ENCODE measurements at places on chromosomes 2 and 18. TPM values are rescaled to one million over a fixed set of nuclear protein-coding genes. Genes with fewer than 3 reads are reported as not detected.
A peak's percentile ranks its signal among the peaks of the same experiment; 100 is the strongest.

GRCh38 chr2:9998916-9999654, 44.3 kb upstream of the KLF11 start:
- no peaks in the 10 kb centered on the region for H3K36me3 ChIP-seq
- no peak for DNase-seq
- peaks cover 5% of the 10 kb centered on the region for H3K4me1 ChIP-seq
- no peak overlapping the region for H3K4me3 ChIP-seq

DNA sequence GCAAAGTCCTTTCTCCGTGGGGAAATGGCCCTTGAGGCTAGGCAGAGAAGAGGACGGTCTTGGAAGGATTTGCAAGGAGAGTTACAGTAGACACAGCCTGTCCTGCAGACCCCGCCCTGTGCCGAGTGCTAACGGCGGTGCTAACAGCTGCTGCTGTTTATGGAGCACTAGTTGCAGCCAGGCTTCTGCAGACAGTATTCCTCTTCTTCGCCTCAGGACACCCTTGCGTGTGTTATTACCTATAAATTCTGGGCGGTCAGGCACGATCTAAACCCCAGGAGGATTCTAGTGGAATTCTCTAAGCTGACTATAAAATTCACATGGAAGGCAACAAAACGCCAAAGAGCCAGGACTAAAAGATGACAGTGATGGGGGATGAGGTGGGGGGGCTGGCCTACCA, 139.8 kb downstream of the GLI2 start:
- peaks cover 5% of the 10 kb centered on the region for H3K4me1 ChIP-seq
- H3K27ac ChIP-seq, result no peak overlapping the region
- no peak for DNase-seq
- H3K36me3 ChIP-seq, result no peaks in the 10 kb centered on the region

The ITGB6 gene
- total RNA-seq, result 17.2 TPM

- no peak for DNase-seq
- no peak overlapping the region for H3K27ac ChIP-seq
- no peaks in the 10 kb centered on the region for H3K27me3 ChIP-seq
- H3K4me1 ChIP-seq, result no peaks in the 10 kb centered on the region
- H3K4me3 ChIP-seq, result no peak overlapping the region
- H3K36me3 ChIP-seq, result no peaks in the 10 kb centered on the region
Observed at GRCh38 chr2:30288561-30288960, 57.2 kb downstream of the LBH start.

The CD8B2 gene
- 0.74 TPM for total RNA-seq

DNA sequence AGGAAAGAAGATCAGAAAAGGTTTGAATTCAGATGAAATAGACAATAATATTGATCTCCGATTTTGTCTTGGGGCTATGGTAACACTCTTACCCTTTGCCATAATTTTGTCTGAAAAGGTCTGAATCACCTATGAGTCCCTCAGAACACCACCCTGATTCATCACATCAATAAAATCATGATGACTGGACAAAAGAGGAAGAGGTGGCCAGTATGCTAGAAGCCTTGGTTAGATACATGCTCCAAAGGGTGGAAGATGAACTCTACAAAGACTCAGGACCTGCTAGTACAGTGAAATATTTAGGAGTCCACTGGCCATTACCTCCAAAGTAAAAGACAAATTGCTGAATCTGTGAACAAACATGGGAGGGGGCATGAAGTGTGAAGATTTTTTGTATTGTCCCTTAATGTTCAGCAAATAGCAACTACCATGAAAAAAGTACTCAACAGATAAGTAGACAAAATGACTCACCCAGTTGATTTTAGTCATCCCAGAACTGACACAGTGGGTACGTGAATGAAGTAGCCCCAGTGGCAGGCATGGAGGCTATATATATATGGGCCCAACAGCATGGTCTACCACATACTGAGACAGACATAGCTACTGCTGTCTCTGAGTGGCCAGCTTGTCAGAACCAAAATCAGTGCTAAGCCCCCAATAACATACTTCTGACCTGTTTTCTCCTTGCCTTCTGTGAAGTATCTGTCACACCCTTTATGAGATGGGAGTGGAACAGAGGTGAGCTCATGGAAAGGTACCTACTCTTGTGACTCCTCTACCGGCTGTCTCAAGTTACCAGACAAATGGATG, 36.5 kb upstream of the GLS start:
- H3K27me3 ChIP-seq, result no peaks in the 10 kb centered on the region
- H3K36me3 ChIP-seq, result no peaks in the 10 kb centered on the region
- H3K4me3 ChIP-seq, result no peak overlapping the region
- DNase-seq, result no peak
- H3K27ac ChIP-seq, result no peak overlapping the region

DNA sequence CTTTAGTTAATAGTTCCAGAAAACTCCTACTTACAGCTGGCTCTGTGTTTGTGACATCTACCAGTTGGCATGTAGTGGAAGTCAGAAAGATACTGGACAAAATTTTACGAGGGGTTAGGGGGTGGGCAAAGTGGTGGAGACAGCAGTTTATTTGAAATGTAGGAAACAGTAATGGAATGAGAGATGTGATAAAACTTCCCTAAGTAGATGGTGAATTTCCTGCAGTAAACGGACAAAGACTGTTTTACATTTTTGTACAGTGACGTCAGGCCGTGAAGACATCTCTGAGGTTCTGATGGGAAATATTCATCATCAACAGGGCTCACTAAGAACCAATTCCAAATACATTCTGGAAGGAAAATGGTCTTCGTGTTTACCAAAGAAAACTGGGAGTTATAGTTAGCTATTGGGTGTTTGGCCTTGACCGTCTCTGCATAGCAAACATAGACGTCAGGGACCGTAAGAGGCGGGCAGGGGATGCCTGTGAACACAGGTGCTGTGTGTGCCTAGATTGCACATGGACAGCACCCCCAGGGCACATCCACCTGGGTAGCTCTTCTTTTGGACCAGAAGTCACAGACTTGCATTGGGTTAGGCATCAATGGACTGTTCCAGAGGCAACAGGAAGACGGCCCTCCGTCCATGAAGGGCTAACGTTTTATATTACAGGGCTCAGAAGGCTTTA, 131.5 kb downstream of the ZNF516 start:
- peak overlapping the region; percentile 24 for H3K27ac ChIP-seq
- H3K4me3 ChIP-seq, result no peak overlapping the region
- H3K27me3 ChIP-seq, result no peaks in the 10 kb centered on the region
- peaks cover 22% of the 10 kb centered on the region for H3K4me1 ChIP-seq

GRCh38 chr18:25423267-25423666, 71.3 kb upstream of the ZNF521 start:
- H3K4me3 ChIP-seq, result no peak overlapping the region
- H3K27me3 ChIP-seq, result no peaks in the 10 kb centered on the region
- no peak overlapping the region for H3K27ac ChIP-seq
- H3K36me3 ChIP-seq, result no peaks in the 10 kb centered on the region
- no peak for DNase-seq
- no peaks in the 10 kb centered on the region for H3K4me1 ChIP-seq

DNA sequence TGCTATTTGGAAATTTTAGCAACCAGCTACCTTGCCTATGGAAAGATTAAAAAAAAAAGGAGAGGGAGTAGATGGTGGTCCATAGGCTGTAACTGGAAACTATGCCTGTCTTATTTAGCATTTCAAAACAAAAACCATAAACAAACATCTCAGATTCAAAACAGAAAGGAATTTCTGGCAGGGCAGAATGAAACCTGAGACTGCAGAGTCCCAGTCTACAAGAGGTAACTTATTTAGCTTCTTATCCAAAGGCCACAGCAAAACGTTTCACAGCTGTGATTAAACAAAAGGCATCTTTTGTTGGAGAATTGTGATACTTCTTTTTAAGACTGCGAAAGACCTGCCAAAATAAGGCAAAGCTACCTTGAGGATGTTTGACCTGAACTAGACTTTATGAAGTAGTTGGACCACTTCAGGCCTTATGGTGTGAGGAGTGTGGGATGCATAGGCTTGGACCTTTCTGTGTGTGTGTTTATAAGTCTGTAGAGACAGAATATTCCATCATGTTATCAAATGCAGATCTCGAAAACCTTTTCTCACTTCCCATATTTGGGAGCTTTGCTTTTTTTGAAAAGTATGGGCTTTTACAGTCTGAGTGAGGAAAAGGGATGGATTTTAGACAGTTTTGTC, 11.0 kb downstream of the CRIM1 start:
- DNase-seq, result no peak
- no peaks in the 10 kb centered on the region for H3K36me3 ChIP-seq
- H3K4me3 ChIP-seq, result no peak overlapping the region
- H3K4me1 ChIP-seq, result peaks cover 86% of the 10 kb centered on the region

The SPP2 gene
- not detected for total RNA-seq

The CRYGD gene
- not detected for total RNA-seq

- no peak for DNase-seq
- no peak overlapping the region for H3K4me3 ChIP-seq
- H3K36me3 ChIP-seq, result no peaks in the 10 kb centered on the region
- no peaks in the 10 kb centered on the region for H3K4me1 ChIP-seq
- H3K27me3 ChIP-seq, result no peaks in the 10 kb centered on the region
Observed at GRCh38 chr18:47582093-47582492, 330.6 kb upstream of the SKOR2 start.

DNA sequence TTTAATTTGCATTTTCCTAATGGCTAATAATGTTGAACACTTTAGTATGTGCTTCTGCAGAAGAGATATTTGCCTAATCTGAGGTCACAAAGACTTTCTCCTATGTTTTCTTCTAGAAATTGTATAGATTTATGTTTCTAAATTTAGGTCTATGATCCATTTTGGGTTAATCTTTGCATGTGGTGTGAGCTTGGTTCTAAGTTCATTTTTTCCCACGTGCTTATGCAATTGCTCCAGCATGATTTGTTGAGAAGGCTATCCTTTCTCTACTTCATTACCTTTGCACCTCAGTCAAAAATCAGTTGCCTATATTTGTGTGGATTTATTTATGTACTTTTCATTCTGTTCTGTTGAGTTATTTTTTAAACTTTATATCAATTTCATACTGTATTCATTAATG, 15.0 kb upstream of the RNF103 start:
- H3K27me3 ChIP-seq, result no peaks in the 10 kb centered on the region
- no peak overlapping the region for H3K27ac ChIP-seq
- no peaks in the 10 kb centered on the region for H3K4me1 ChIP-seq
- H3K36me3 ChIP-seq, result no peaks in the 10 kb centered on the region
- no peak for DNase-seq

The TDRD15 gene
- not detected for total RNA-seq

The LYG2 gene
- not detected for total RNA-seq

GRCh38 chr2:10935366-10935918, 23.7 kb downstream of the KCNF1 start:
- no peaks in the 10 kb centered on the region for H3K27me3 ChIP-seq
- H3K4me3 ChIP-seq, result no peak overlapping the region
- H3K36me3 ChIP-seq, result no peaks in the 10 kb centered on the region
- no peak overlapping the region for H3K27ac ChIP-seq
- no peak for DNase-seq

The OBSL1 gene
- total RNA-seq, result 53.0 TPM

DNA sequence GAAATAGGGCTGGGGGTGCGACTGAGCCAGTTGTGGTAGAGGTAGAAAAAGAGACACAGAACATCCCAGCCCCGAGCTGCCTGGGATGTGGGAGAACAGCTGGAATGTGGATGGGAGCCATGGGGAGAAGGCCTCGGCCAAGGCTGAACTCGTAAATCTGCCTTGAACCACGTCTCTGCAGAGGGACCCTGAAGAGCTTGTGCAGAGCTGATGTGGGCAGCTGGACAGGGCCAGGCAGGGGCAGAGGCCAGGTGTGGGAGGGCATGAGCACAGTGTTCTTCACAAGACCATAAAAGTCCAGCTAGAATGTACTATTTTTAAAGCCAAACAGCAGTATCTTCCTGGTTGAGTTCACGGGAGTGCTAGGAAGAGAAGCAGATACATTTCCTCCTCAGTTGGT, 5.7 kb downstream of the TCF23 start:
- H3K4me1 ChIP-seq, result peaks cover 15% of the 10 kb centered on the region
- no peak overlapping the region for H3K27ac ChIP-seq
- no peak overlapping the region for H3K4me3 ChIP-seq
- no peak for DNase-seq

DNA sequence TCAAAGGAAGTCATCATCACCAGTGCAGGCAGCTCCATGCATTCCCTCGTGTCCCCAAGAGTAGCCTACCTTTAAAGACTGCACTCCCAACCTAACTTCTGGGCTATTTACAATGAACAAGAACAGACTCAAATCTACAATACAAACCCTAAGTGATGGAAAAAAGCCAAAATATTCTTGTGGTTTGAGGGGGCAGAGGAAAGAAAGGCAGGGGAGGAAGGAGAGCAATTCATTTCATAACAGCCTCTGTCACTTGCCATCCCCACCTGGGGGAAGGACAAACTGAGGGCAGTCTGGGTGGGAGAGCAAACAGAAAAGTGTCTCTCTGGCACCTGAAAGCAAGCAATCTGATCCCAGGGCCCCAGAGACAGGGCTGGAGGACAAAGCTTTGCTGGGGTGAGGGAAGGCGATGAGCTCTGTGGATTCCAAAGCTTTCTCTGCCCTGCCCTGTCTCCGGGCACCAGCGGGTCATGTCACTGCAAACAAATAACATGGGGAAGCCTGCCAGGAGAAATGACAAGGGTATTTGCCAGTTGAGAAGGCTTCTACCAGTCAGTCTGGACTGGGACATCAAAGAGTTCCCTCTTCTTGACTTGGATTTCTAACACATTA, 528.0 kb upstream of the TNP1 start:
- no peaks in the 10 kb centered on the region for H3K27me3 ChIP-seq
- H3K36me3 ChIP-seq, result no peaks in the 10 kb centered on the region
- DNase-seq, result no peak
- H3K27ac ChIP-seq, result no peak overlapping the region
- no peaks in the 10 kb centered on the region for H3K4me1 ChIP-seq

GRCh38 chr2:34892766-34893165, 1293.7 kb upstream of the FAM98A start:
- H3K4me1 ChIP-seq, result no peaks in the 10 kb centered on the region
- H3K36me3 ChIP-seq, result no peaks in the 10 kb centered on the region
- no peak for DNase-seq
- no peak overlapping the region for H3K4me3 ChIP-seq
- no peak overlapping the region for H3K27ac ChIP-seq
- no peaks in the 10 kb centered on the region for H3K27me3 ChIP-seq

GRCh38 chr2:41937464-41937906, 110.3 kb upstream of the PKDCC start:
- no peak overlapping the region for H3K27ac ChIP-seq
- no peaks in the 10 kb centered on the region for H3K27me3 ChIP-seq
- H3K36me3 ChIP-seq, result no peaks in the 10 kb centered on the region
- no peak overlapping the region for H3K4me3 ChIP-seq
- DNase-seq, result no peak

DNA sequence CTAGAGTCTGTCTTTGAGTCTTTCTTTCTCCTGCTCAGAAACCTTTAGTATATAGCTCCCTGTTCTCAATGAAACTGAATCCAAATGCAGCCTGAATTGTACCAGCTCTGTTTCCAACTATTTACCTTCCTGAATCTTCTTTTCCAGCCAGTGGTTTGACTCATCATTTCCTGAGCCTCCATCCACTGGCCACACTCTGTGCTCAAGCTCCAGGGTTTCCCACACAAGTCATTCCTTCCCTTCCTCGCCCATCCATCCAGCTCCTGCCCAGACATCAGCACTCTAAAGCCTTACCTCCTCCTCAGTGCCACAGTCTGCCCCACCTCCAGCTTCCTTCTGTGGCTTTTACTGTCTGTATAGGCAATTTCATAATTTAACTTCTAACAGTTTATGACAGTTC, 233.6 kb upstream of the RASGRP3 start:
- no peak overlapping the region for H3K4me3 ChIP-seq
- H3K4me1 ChIP-seq, result peaks cover 9% of the 10 kb centered on the region
- no peaks in the 10 kb centered on the region for H3K27me3 ChIP-seq
- no peaks in the 10 kb centered on the region for H3K36me3 ChIP-seq
- no peak overlapping the region for H3K27ac ChIP-seq
